RWPE2 (cell line): ENCODE measurements at places on chromosomes 12 and 14.
A peak's percentile ranks its signal among the peaks of the same experiment; 100 is the strongest.

DNA sequence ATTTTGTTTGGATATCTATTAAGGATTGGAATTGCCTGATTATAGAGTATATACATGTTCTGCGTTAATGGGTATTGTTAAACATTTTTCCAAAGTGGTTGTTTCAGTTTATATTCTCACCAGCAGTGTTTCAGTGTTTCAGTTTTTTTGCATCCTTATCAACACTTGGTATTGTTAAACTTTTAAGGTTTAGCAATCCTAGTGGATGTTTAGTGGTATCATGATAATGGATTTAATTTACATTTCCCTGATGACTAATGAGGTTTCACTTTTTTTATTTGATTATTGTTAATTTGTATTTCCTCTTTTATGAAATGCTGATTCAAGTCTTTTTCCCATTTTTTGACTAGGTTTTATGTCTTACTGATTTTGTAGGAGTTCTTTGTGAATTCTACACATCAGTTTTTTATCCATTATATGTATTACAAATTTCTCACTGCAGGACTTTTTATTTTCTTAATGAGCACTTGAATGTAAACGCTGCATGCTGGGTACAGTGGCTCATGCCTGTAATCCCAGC is 23.7 kb downstream of the YLPM1 start:
- no peak for DNase-seq

DNA sequence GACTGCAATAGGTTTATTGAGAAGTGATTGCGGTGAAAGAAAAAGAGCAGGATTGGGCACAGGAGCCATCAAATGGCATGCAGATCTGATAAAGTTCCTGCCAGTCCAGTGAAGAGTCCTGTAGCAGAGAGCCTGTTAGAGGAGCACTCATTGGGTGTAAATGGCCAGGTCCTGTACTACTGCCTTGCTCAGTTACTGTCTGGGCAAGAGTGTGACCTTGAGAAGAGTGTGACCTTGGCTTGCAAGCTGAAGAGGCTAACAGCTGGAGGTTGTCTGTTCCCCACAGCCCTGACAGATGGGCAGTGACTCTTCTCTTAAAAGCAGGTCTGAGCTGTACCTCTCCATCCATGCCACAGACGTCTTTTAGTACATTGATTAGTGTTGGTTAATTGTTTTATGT is 148.6 kb upstream of the SLC38A2 start:
- no peak for DNase-seq

GRCh38 chr14:72796935-72797334 is 97.0 kb downstream of the DPF3 start:
- no peak for DNase-seq

- no peak for DNase-seq
Observed at GRCh38 chr14:23070262-23071129, 13.2 kb upstream of the CDH24 start.

DNA sequence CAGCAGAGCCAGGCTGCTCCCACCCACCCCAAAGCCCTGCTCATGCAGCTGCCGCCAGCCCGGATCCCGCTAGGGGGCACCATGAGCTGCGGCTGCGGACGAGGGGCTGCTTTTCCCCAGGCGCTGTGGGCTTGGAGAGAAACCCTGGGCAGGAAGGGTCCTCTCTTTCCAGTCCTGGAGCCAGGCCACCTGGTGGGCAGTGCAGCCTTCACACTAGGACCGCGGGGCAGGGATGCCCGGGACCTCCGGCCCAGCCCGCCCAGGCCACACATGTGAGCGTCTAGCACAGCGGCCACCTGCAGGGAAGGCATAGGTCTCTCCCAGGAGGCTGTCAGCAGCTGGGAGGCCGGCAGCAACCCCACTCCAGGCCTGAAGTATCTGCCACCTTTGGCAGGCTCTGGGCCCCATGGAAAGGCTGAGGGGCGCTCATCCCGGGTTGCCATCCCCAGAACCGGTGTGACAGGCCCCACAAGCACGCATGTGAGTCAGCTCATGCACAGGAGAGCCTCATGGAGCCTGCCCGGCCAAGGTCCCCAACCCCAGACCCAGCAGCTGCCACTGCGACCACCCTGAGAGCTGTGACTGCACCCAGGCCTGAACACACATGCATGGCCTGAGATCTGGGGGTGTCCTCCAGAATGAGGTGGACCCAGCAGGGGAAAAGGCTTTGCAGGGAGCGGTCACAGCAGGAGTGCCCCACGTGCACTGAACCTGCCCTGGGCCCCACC is 280.0 kb upstream of the RTL1 start:
- peak; percentile 54 for DNase-seq

GRCh38 chr14:69460093-69460701 is 24.3 kb upstream of the PLEKHD1 start:
- no peak for DNase-seq

DNA sequence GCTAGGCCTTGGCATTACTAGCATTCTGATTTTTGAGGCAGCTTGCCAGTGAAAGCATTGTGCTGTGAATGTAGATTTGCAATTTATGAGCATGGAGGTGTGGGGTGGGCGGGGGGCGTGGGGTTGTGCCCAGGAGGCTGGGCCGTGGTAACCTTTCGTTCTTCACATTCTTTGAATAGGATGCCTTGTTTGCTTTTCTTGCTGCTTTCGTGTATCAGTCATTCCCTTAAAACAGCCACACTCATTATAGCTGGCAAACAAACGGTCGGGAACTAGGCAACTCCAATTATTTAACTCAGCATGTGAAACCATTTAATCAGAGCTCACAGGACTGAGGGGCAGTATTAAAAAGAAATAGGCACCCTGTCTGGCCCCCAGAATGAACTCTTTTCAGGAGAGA is 115.9 kb upstream of the PELI2 start:
- no peak for DNase-seq

DNA sequence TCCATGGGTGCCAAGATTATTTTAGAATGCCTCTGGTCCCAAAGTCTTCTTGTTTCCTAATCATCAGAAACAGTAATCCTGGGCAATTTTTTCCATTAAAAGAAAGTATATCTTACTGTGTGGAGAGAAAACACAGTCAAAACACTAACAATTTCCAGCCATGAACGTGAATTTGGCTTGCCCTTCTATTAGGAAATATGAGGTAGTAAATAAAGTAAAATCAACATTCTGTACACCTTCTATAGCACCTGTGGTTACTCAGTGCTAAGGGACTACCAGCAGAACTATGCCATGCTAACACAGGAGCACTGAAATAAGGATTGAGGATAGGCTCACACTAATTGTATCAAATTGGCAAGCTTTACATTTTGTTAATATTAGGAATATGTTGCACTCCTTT is 60.1 kb downstream of the NTN4 start:
- DNase-seq: no peak

DNA sequence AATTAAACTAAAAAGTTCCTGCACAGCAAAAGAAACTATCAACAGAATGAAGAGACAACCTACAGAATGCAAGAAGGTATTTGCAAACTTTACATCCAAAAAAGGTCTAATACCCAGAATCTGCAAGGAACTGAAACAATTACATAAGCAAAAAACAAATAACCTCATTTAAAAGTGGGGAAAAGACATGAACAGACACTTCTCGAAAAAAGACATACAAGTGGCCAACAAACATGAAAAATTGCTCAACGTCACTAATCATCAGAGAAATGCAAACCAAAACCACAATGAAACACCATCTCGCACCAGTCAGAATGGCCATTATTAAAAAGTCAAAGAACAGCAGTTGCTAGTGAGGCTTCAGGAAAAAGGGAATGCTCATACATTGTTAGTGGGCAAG is 15.2 kb downstream of the PDE6H start:
- no peak for DNase-seq

DNA sequence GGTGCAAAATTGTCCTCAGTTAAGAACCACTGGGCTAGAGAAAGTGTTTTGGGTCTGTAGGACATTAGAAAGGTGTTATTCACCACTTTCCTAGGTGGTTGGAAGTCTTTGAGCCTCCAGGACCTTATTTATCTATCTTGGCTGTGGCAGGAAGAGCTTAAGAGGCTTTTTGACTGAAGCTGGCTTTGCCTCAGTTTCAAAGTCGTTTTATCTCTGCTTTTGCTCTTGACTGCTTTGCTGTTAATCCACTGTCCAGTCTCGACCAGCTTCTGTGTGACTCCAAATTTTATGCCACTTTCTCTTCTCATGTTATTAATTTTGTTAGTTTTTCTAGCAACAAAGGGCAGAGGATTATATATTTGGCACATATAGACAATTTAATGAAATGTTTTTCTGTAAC is 60.3 kb downstream of the PPHLN1 start:
- DNase-seq: no peak

DNA sequence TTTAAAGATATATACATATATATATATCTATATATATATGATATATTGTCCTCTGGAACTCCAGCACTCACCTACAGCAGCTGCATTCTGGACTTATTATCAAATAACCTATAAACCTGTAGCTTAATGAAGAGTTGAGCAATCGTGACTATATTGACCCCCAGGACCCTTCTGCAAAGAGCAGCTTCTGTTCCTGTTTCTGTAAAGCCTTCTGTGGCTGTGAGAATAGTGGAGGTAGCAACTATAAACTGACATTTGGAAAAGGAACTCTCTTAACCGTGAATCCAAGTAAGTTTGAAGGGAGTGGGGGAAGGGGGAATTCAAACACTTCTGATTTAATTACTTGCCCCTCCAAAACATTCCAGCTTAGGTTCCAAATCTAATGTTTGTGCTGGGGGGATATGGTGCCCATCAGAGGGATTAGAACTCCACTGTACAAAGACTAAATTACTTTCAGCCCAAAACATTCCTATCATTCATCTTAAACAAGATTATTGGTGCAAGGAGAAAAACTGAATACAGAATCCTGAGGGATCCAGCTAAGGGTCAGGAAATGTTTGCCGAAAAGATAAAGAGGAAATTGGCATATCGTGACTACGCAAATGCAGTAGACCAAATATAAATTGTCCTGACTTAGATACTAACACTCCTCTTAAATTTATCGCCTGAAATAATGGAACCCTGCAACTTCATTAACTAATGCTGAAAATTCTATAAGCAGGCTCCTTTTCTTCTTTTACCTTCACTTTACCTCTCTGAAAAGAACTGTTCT is 106.1 kb downstream of the DAD1 start:
- DNase-seq: no peak

- DNase-seq: no peak
Observed at GRCh38 chr12:104896146-104896545, 61.9 kb downstream of the SLC41A2 start.

- no peak for DNase-seq
Observed at GRCh38 chr14:75545907-75546306, 23.6 kb downstream of the BATF start.

GRCh38 chr12:94718114-94718513 is 67.8 kb upstream of the TMCC3 start:
- no peak for DNase-seq
